ENCODE measurements at places on chromosomes 7 and 10.

DNA sequence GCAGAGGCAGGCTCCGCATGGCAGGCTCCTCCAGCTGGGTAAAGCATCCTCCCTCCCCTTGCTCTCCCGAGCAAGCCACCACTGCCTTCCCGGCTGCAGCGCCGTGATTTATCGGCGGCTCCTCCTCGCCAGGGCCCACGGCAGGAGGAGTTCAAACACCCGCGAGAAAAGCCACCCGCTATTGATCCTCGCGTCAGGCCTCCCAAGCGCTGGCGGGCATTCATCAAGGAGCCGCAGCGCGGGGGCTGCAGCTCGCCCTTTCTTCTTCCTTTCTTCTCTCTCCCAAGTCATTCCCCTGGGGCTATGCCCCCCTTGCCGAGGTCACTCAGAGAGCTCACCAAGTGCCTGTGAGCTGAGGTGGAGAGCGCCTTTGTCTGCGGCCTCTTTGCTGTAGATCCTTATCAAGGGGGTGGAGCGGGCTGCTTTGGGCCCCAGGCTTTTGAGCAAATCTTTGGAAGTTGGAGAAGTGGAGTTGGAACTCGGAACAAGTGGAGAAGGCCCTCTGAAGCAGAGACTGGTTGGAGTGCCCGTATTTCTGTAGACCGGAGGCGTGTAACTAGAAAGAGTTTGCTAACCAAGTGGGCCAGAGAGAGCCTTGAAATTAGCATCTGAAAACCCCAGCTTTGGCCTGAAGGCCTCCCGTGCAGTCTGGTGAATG lies 107.2 kb upstream of the PPIF start:
- DNase-seq = no peak

GRCh38 chr7:117995850-117996650 lies 122.8 kb upstream of the CTTNBP2 start:
- DNase-seq = no peak

- DNase-seq = no peak
These were observed 148.0 kb downstream of the BICC1 start for GRCh38 chr10:58660575-58661255.

- no peak for DNase-seq
These were observed 24.0 kb downstream of the GSTO2 start for GRCh38 chr10:104293011-104293410.

GRCh38 chr10:118373786-118374185 lies 31.7 kb upstream of the FAM204A start:
- DNase-seq = no peak

DNA sequence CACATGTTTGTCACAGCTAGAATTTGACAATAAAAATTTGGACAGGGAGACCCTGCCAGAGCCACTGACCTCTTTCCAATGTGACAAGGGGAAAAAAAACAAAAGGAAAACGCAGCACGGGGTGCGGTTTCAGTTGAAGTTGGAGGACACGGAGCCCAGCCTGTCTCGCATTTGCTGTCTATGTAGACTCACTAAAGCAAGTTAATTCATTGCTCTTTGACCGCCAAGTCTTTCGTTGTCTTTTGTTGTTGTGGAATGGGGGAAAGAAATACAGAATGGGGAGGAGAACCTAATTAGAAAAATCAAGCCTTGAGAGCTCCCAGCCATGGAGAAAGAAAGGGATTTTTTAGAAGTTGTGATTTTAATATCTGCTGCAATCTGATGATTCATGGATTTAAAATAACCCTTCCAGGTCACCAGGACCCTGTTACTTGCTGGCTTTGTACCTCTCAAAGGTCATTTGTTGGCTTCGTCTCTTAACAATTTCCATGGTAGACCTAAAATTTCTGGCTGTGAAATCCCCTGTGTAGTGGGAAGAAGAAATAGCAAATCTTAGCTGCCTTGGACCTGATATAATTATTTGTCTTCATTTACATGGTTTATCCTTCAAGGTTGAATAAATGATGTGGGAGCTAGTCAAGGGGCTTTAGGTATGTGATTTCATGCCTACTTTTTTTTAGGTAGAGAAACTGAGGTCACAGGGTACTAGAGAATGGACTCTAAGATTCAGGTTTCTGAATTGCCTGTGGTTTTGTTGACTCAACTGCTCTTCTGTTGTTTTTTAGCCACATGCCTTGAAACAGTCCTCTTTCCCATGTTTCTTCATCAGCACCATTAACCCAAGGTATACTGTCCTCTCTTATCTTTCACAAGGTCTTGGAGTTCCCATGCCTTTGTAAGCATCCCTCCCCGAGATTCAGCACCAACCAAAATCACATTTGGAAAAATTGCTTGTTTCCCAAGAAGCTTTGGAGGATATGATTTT lies 78.7 kb downstream of the TCF7L2 start:
- DNase-seq = no peak

- DNase-seq = no peak
These were observed 581 bp downstream of the PTPRZ1 start for GRCh38 chr7:121873289-121874194.

DNA sequence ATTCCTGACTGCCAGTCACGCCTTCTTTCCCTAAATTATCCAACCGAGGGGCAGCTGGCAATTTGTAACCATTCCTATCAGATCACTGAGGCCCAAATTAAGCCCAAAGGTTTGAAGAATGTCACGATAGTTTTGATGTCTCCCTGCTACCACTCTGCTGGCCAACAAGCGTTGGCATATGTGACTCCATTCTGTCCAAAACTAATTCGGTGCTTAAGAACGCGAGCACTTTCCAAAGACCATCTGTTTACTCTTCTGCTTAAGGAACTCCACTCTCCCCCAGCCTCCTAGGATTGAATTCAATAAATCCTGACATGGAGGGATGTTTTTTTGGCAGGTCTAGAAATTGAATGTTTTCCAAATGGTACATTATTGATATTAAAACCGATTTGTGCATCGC lies 131.5 kb upstream of the CTBP2 start:
- DNase-seq = no peak

- DNase-seq = no peak
These were observed 46.0 kb upstream of the TCF7L2 start for GRCh38 chr10:112904000-112904399.

- DNase-seq = peak; percentile 62
These were observed 4.6 kb downstream of the SH2B2 start for GRCh38 chr7:102291056-102291915.

GRCh38 chr10:86785968-86786367 lies 29.5 kb downstream of the BMPR1A start:
- no peak for DNase-seq

DNA sequence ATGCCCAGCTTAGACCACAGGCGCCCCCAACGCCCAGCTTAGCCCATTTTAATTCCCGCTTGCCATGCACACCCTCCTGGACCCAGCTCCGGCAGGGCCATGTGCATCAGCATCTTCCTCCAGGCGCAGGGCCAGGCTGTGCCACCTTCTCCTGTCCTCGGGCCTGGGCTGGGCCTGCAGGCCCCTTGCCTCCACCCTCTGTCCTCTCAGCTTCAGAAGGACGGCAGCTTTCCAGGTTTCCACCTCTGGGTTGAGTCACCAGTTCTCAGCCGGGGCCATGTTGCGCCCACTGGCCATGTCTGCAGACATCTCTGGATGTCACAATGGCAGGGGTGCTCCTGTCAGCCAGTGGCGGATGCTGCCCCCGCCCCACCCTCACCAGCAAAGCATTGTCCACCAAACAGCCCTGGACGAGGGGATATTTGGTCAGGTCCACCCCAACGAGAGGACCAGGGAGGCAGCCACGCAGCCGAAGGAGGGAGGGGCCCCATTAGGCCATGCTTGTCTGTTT lies 59.1 kb upstream of the NKX6-2 start:
- DNase-seq = no peak

DNA sequence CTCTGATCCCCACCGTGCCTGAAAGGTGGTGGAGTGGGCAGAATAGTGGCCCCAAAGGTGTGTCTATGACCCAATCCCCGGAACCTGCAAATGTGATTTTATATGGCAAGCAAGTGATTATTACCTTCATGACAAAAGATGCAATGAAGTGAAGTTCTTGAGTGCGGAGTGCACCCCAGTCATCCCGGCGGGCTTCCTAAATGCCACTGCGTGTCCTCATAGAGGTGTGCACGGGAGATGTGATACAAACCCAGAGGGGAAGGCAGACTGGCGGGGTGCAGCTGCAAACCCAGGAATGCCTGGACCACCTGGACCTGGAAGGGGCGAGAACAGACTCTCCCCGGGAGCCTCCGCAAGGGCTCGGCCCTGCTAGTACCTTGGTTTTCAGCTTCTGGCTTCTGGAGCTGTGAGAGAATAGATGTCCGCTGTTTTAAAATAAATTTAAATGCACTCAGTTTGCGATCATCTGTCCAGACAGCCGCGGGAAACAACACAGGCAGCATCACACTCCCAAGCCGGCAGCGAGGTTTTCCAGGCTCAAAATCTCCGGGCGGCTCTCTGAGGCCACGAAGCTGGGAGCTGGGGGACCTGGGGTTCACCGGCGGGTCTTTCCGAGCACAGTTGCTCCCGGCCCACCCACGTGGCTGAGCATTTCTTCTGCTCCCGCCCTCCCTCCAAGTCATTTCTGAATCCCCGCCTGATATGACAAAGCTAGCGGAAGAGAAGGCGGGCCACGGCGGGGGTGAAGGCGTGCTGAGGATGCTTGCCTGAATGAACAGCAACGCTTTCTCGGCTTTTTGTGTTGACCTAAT lies 50.4 kb upstream of the EBF3 start:
- DNase-seq = no peak

- no peak for DNase-seq
These were observed 17.0 kb upstream of the ECHDC3 start for GRCh38 chr10:11724938-11725776.

GRCh38 chr7:42831006-42831717 lies 80.7 kb downstream of the C7orf25 start:
- DNase-seq = no peak

DNA sequence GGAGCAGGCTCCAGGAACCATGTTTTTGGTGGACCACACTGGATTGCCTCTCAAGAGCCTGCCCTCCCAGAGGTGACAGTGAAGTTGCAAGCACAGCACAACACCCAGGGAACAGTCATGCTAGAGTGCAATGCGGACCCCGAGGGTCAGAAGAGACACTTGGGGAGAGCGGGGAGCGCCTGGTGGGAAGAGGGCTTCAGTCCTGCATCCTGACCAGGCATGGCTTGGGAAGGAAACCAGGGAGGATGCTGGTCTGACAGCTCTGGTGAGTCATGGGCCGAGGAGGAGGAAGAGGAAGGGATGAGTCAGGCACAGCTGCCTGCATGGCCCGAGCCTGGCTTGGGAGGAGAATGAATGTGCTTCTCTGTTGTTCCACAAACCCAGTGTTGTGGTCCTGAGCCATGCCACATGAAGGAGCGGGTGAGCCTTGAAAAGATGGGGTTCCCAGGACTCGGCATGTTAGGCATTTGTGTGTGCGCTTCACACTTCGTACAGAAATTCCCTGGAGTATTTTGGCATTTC lies 29.5 kb upstream of the ANKRD2 start:
- peak; percentile 48 for DNase-seq
